ENCODE measurements at places on chromosomes 4 and X.

- no peak for DNase-seq
These were observed 238.5 kb upstream of the BOD1L1 start for GRCh38 chr4:13865871-13866669.

GRCh38 chr4:98501383-98501782, 157.0 kb downstream of the TSPAN5 start:
- DNase-seq, result no peak

DNA sequence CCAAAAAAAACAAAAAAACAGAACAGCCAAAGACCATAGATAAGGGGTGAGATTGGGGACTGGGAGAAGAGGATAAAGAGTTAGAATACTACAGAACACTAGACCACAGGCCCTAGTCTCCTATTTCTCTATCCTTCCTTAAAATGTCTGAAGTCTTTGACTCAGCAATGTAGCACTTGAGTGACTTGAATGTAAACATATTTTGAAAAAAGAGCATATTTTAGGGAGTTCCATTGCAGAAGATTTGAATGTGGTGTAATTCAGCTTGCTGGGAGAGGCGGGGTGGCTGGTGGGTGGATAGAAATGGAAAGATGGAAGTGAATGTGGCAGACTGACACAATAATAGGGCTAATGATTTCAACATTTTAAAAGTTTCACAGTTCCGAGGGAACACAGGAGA, 144.9 kb downstream of the CHIC2 start:
- no peak for DNase-seq

GRCh38 chrX:121307449-121307848, 260.0 kb downstream of the GLUD2 start:
- no peak for DNase-seq

- DNase-seq, result peak; percentile 1
These were observed 20.3 kb downstream of the MEPE start for GRCh38 chr4:87853108-87853507.

DNA sequence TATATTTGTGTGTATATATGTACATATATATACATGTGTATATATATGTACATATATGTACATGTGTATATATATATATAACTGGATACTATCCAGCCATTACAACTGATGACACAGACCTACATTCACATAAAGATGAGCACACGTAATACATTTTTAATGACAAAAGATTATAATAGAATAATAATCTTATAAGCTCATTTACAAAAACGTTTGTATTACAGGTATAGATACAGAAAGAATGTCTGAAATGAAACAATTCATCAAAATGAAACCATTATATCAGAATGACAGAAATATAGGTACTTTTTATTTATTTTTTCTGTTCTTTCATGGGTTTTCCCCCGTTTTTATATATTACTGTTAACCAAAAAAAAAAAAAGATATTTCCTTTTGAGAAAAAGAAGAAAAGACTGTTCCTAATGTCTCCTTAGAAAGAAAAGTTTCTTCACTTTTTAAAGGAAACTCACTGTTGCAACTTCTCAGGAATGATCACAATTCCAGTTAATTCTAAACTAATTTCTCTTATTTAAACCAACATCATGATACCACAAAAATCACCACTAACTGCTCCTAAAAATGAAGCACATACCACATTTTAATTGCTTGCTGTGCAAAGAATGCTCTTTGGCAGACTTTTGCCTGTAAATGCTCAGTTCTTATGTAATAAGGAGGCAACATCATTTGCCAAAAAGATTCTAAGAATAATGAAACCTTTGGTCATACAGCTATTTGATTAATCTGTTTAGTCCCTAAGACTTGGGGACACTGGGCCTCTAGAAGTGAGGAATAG, 18.9 kb downstream of the LEF1 start:
- no peak for DNase-seq

- no peak for DNase-seq
These were observed 47.6 kb downstream of the ADD1 start for GRCh38 chr4:2891294-2891693.

DNA sequence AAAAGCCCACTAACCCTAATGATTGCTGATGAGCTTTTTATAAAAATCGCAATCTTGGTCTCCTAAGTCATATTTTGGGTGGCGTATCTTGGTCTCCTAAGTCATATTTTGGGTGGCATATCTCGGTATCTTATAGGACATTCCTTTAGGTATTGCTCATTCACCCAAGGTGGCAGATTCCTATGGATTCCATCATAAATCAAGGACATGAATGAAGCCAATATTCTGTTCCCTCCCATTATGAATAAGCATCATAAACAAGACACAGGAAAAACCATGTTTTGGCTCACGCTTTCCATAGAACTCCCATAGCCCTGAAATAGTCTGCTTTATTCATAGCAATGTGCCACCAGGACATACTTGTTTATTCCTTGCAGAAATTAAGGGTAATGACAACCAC, 95.0 kb upstream of the CD99 start:
- no peak for DNase-seq
